ENCODE measurements at places on chromosomes 2 and 18.
A peak's percentile ranks its signal among the peaks of the same experiment; 100 is the strongest.

DNA sequence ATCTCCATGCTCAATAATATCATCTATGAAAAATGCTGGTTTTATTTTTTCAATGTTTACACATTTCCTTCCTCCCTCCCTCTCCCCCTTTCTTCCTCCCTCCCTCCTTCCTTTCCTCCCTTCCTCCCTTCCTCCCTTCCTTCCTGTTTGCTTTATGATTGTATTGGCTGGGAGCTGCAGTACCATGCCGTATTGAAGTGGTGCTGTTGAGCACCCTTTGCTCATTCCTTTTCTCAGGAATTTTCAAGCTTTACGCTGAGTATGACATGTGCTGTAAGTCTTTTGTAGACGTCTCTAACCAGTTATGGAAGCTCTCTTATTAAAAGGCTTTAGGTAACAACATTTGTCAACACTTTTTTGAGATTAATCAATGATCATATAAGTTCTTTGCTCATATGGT lies 100.4 kb downstream of the SNTG2 start:
- DNase-seq = no peak

DNA sequence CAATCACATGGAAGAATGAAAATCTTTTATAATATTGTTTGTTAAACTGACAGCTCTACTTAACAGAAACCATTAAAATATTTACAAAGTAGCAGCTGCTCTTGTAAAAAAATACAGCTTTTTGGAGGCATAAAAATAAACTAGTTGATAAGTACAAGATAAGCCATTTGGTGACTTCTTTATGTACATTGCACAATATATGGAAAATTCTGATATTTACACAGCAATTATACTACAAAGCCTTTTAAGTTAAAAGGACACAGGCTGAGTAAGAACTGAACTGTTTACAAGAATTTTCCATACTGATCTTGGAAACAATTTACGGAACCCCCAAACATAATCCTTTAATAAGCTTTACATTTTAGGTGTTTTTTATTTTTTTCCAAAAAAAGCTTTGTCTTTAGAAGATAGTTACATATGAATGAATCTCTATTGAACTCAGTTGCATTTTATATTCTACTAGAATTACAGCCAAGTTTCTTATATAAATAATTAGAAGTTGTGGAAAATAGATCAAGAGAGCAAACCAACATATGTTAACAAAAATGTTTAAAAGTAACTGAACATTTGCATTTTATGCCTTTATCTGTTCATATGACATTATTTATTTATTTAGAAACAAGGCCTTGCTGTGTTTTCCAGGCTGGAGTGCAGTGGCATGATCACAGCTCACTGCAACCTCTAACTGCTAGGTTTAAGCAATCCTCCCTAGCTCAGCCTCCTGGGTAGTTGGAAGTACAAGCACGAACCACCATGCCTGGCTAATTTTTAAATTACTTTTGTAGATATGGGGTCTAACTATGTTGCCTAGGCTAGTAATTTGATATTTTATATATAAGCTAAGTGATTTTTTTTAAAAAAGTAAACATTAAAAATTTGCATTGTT lies 142.5 kb downstream of the OTX1 start:
- DNase-seq = no peak

- peak; percentile 10 for DNase-seq
Measured at GRCh38 chr2:71422786-71423185, 30.6 kb upstream of the DYSF start.

- DNase-seq = no peak
Measured at GRCh38 chr18:34352385-34353163, 127.9 kb upstream of the NOL4 start.

GRCh38 chr18:54358495-54359040 lies 862 bp downstream of the C18orf54 start:
- no peak for DNase-seq

DNA sequence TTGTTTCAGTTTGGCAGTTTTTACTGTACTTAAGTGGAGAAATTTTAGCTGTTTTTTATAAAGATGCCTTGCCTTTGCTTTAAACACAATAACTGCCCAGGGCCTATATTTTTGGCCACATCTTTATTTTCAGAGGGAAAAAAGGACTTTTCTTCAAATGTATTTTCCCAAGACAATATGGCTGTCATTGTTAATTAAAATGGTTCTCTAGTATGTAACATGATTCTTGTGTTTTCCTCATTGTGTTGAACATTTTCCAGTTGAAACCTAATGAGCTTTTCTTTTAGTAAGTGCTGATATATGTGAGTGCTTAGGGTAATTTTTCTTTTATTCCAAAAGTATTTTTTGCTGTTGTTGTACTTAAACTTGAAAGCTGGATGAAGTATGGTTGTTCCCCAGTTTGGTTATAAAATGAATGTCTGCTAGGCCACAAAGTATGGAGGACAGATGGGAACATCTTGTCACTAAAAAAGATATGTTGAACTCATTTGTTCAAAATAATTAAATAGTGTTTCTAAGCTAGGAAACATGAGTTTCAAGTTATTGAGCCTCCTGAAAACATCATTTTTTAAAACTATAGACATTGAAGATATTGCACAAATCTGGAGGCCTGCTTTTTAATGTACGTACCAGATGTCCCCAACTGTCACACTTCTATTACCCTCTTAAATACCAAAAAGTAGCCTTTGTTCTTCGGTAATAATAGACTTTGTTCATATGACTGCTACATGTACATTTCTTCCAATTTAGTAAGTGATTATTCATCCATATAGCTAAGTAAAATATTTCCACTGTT lies 147.5 kb upstream of the DAPL1 start:
- no peak for DNase-seq

DNA sequence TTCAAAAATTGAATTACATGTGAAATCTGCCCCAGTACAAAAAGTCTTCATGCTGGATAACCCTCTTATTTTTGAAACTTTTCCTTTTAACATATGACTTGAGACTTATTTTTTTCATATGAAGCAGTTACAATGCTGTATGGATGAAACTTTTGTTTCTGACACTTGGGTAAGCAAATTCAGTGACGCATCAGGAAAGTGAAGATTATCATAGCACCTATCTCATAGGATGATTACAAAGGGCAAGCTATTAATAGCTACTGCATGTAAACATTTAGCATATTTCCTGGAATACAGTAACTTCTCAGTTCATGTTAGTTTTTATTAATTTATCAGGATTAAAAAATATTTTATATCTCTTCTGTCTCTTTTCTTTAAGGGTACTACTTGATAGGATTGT lies 1109.2 kb downstream of the LRP1B start:
- no peak for DNase-seq

DNA sequence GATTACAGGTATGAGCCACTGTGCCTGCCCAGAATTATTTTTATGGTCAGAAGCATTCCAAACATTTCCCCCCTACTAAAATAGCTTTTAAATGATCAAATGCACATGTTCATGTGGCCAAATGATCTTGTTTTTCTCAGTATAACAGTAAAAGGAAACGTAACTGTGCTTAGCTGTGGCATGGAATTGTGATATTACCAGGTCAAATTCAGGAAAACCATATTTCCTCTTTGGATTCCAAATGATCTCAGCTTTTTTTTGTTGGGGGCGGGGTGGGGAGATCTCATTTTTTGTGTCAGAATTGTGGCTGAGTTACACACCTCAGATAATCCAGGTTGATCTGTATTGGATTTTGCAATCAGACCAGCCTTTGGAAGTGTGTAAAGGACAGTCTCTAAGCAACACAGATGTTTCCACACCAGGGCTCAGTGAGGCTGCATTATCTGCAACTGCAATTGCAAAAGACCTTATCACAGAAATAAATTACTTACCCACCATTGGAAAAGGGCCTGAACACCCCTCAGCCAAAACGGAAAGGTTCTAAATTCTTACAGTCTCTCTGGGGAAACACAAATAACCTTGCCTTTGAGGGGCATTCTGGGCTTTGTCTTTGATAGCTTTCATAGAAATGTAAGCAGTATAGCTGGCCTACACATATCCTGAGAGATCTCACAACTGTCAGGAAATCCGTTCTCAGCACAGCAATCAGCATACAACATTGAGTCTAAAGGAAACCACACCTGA lies 8.4 kb downstream of the CASP10 start:
- DNase-seq = no peak

DNA sequence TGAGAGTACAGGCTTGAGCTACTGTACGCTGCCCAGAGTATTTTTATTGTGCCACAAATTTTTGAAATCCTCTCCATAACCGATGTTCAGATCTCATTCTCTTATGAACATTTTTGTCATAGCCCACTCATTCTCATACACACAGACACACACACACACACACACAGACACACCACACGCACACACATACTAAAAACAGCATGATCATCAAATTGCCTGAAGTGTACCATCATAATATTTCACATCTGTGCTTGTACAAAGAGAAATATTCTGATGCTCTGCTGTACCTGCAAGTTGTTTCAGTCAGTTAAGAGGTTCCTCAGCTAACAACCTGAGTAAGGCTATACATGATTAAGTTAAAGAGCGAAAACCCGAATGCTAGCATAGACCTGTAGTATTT lies 95.1 kb downstream of the LRRTM1 start:
- no peak for DNase-seq

GRCh38 chr2:214310319-214310718 lies 100.5 kb upstream of the VWC2L start:
- no peak for DNase-seq

- DNase-seq = no peak
Measured at GRCh38 chr2:179691235-179691634, 170.2 kb downstream of the ZNF385B start.

DNA sequence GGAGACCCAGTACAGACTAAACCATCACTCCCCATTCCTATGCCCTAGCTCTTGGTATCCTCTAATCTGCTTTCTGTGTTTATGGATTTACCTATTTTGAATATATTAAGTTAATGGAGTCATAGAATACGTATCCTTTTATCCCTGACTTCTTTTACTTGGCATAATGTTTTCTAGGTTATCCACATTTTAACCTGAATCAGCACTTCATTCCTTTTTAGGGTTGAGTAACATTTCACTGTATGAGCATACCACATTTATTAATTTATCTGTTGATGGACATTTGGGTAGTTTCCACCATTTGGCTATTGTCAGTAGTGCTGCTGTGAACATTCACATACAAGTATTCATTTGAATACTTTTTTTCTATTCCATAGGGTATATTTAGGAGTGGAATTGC lies 157.3 kb upstream of the CTNNA2 start:
- no peak for DNase-seq

DNA sequence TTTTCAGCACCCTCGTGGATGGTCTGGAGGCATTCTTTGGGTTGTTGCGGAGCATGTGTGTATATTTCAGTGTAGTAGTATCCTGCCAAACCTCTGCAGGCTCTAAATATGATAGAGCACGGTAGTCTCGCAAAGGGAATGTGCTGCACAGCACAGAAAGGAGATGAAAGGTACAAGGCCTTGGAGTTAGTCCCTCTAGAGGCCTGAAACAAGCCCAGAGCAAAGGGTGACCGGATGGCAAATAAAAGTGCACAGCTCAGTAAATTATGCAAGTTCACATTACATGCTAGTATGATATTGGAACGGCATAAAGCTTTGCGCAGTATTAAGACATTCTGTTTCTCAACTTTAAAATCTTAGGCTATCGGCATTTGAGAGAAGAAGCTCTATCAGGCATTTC lies 294.5 kb upstream of the REV1 start:
- no peak for DNase-seq

- DNase-seq = no peak
Measured at GRCh38 chr2:113111823-113112287, 15.5 kb upstream of the IL1RN start.

GRCh38 chr2:174331595-174332216 lies 3.0 kb upstream of the SP9 start:
- peak; percentile 50 for DNase-seq

GRCh38 chr2:120293096-120294007 lies 40.7 kb downstream of the RALB start:
- no peak for DNase-seq

DNA sequence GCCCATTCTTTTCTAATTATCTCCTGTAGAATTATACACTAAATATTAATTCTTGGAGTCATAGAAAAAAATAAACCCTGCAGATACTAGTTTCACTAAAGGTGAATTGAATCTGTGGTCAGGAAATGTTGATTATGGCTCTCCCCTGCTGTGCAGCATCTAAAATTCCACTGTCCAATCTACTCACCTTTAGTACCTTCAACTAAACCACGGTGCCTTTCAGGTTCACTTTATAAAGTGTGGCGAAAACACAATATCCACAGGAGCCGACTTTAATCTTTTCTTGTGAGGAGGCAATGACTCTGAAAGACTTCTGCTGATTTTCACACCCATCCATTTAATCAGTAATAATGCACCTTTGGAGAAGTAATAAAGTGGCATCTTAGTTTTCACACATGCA lies 402.3 kb downstream of the THSD7B start:
- no peak for DNase-seq

DNA sequence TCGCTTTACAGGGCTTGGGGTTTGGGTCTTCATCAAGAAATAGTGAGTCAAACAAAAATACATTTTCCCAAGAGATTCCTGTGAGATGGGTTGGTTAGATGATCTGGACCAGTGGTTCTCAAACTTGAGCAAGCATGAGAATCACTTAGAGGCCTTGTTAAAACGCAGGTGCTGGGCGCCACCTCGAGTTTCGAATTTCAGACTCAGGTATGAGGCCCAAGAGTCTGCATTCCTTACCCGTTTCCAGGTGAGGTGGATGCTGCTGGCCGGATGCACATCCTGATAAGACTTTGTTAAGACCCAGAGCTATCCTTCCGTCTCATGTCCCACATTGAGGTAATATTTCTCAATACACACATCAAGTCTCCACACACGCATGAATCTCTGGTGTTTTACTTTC lies 707.8 kb upstream of the SALL3 start:
- DNase-seq = no peak

DNA sequence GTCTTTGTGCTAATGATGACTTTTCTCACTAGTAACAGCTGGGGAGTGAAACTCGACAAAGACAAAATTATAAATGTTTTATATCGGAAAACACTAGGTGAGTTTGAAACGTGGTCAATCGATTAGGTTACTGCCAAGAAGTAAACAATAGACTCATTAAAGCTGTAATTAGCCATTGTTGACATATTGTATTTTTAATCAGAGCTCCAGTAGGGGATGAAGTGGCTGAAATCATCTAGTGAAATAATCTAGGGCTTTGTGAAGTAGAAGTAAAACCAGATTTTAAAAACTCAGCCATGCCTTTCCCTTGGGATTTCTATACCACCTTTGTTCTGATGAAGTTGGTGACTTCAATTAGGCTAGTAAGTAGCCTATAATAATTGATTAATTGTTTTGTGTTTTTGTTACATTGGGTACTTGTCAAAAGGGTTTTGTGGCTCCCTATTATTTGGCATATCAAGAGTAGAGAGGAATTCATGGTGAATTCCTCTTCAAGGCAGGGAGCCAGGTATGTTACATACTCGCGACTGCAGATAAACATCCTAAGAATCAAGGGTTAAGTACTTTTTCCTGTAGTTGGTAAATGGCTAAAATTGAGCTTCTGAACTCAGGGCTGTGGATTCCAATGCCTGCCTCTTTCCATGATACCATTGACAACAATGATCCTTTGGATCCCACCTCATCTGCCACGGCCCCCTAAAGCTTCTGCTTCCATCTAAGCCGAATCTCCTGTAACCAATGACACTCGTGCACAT lies 31.6 kb downstream of the RAB27B start:
- no peak for DNase-seq

- DNase-seq = peak; percentile 88
Measured at GRCh38 chr2:62216616-62217015, 20.7 kb downstream of the B3GNT2 start.

Measured in osteoblast (primary cell).